Amniotic stem cell (primary cell): ENCODE measurements at places on chromosomes 13 and 19.

DNA sequence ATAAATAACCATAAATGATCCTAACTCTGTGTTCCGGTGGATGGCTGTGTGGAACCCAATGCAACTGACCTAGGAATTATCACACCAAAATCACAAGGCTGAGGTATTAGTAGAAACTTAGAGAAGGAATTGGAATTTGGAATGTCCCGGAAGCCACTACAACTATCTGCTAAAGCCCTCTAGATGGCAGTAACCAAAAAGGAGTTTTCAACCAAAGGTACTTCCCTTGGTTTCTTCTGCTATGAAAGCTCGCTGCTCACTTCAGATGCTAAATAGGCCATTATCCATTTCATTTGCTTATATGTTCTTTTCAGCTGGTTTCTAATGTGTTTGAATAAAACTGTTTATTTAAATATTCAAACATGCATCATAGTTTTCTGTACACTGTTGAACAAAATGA is 1589.1 kb upstream of the SPRY2 start:
- peak; percentile 17 for DNase-seq

GRCh38 chr13:41821238-41821594 is 139.7 kb downstream of the VWA8 start:
- DNase-seq = no peak

DNA sequence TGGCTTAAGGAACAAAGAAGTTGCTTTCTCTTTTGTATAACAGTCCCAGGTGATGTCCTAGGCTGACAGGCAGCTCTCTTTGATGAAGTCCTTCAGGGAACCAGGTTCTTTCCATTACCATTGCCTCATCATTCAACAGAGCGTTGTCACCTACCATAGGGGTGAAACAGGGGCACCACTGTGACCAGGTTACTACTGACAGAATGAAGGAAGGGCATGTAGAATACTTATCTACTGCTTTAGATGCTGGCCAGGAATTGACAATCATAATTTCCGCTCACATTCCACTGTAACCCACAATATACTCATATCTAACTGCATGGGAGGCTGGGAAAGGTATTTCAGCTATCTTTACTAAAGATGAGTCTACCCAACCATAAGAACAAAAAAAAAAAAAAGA is 148.0 kb upstream of the FNDC3A start:
- DNase-seq = no peak

- DNase-seq = no peak
These were observed 260.0 kb downstream of the FGF14 start for GRCh38 chr13:102141625-102142472.

GRCh38 chr19:13629687-13630357 is 123.5 kb upstream of the CACNA1A start:
- no peak for DNase-seq

DNA sequence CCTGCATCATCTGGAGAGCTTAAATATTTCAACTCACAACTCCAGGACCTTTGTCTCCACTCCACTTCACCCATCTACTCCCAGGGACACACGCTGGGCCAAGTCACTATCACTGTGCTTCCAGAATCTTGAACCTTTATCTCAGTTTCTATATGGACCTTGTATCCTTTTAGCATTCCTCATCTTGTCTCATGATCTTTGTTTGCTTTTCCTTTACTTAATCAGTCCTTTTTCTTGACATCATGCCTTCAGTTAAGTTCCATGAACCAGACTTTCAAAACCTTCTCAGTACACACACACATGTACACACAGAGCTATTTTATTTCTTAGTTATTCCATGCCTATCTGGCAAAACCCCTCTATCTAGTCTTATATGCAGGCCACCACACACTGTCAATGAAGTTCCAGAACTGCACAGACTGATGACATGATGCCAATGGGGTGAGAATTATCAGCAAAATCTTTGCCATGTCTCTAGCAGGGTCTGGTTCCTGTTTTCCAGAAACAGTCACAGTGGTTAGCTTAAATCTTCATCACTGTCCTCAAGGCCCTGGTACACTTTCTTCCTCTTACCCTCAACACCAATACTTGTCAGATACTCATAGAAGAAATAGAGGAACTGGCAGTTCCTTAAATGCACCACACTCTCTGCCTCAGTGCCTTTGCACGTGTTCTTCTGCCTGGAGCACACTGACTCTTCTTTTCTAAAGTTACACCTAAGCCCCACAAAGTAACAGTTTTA is 77.6 kb upstream of the STARD13 start:
- DNase-seq = no peak

- DNase-seq = no peak
These were observed at the start of gene TMEM238 for GRCh38 chr19:55384131-55384919. TMEM238 (minus strand) TSS chr19:55384292; CDS start chr19:55384259, 33 bp downstream.

GRCh38 chr13:45196096-45196495 is 4.7 kb downstream of the KCTD4 start:
- no peak for DNase-seq

GRCh38 chr13:40615619-40616018 is 50.8 kb downstream of the FOXO1 start:
- DNase-seq = no peak

GRCh38 chr19:577439-578392 is 5.3 kb downstream of the BSG start:
- DNase-seq = no peak

DNA sequence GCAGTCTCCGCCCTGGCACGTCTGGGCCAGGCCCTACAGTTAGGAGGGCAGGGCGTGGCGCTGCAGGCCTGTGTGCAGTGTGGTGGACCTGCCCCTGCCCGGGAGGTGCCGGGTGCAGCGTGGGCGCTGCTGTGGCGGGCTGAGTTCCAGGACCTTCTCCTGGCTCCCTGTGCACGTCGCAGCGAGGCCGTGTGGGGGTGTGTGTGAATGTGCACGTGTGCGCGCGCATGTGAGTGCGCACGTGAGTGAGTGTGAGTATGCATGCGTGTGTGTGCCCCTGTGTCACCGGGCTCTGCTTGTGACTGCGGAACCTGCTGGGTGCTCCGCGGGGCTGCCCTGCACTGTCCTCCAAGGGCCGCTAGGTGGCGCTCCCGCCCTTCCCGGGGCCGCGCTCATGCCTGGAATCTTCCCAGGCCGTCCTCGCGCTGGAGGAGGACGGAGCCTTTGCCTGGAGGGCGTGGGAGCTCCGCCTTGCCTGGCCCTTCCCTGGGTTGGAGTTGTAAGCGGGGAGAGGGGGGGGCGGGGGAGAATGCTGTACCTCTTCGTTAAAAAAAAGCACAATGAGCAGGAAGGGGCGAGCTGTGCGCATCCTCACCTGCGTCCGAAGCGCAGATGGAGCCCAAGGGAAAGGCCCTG is 79.3 kb downstream of the KDM4B start:
- DNase-seq = peak; percentile 53

DNA sequence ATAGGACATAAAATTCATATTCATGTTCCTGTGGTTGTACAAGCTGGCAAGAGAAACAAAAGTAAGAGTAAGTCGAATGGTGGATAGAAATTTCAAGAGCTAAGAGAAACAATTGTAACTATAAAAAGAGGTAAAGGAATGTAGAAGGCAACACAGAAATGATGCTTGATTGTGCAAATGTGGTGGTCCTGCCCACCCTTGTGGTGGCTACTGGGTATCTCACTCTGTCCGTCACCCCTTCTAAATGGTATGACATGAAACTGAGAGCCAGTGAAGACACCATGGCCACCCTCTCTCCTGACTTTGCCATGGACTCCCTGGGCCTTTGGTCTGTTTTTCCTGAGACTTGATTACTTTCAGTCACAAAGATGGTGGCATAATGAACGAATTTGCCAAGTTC is 925.9 kb upstream of the SLITRK6 start:
- no peak for DNase-seq

DNA sequence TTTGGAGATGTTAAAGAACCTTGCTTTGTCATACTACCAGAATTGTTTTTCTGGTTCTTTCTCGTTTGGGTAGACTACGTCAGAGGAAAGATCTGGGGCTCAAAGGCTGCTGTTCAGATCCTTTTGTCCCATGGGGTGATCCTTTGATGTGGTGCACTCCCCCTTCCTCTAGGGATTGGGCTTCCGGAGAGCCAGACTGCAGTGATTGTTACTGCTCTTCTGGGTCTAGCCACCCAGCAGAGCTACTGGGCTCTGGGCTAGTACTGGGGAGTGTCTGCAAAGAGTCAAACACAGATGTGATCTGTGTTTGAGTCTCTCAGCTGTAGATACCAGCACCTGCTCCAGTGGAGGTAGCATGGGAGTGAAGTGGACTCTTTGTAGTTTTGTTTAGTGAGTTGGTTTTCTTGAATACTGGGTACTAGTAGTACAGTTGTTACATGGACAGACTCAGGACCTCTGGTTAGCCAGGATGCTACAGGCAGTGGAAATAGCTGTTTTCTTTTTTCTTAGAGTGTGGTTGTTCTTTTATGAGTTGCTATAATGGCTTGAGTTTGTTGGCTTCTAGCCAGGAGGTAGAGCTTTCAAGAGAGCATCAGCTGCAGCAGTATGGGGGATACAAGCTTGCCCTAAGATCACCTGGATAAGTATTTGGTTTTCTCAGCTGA is 34.4 kb downstream of the DNAJC15 start:
- DNase-seq = no peak

DNA sequence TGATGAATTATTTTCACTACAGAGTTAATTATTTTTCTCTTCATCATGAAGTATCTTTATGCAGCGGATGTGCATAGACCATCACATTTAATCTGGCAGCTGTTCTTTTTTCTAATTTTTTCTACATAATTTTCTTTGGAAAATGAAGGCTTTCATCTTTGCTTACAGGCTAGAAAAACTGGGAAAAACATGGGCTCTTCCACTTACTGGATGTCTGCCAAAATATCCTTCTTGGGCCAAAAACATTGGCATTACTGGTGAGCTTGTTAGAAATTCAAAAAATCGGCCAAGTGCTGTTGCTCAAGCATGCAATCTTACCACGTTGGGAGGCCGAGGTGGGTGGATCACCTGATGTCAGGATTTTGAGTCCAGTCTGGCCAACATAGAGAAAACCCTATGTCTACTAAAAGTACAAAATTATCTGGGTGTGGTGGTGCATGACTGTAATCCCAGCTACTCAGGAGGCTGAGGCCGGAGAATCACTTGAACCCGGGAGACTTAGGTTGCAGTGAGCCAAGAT is 176.8 kb downstream of the ZNF737 start:
- DNase-seq = no peak

DNA sequence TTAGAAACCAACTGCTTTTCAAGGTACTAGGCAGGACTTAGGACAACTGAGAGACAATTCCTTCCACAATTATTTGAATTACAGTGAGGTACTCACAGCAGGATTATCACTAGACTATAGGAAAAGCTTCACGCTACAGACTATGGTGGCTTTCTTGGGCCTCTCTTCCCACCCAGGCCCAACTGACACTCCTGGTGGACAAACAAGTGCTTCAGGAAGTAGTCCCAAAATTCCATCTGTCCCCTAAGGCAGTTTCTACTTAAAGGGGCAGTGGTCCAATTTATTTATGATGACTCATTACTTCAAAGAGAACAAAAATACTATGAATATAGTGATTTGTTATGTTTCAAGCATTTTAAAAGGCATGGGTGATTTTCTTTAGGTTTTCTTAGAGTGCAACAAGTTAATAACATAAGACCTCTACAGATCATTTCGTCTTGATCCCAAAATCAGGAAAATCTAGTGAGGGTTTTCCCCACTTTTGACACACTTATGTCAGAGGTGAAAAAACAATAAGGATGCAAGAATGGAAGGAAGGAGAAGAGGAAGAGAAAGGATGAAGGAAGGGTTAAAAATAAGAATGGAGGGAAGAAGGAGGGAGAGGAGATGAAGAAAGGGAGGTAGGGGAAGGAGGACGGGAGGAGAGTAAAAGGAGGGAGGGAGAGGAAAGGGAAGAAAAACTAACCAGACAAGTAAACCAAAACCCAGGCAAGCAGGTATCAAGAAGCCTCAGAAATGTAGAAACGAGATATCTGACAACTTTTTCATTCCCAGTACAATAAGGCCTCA is 100.7 kb downstream of the SERP2 start:
- DNase-seq = no peak

DNA sequence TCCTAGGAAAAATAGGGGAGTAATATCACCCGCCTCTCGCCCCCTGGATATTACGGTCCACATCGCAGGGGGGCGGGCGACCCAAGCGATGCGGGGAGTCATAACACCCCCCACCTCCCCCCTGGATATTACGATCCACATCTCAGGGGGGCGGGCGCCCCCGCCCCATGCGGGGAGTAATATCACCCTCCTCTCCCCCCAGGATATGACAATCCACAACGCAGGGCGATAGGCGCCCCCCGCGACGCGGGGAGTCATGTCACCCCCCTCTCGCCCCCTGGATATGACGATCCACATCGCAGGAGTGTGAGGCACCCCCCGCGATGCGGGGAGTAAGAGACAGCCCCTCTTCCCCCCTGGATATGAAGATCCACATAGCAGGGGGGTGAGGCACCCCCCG is 684.4 kb upstream of the PCDH9 start:
- no peak for DNase-seq

DNA sequence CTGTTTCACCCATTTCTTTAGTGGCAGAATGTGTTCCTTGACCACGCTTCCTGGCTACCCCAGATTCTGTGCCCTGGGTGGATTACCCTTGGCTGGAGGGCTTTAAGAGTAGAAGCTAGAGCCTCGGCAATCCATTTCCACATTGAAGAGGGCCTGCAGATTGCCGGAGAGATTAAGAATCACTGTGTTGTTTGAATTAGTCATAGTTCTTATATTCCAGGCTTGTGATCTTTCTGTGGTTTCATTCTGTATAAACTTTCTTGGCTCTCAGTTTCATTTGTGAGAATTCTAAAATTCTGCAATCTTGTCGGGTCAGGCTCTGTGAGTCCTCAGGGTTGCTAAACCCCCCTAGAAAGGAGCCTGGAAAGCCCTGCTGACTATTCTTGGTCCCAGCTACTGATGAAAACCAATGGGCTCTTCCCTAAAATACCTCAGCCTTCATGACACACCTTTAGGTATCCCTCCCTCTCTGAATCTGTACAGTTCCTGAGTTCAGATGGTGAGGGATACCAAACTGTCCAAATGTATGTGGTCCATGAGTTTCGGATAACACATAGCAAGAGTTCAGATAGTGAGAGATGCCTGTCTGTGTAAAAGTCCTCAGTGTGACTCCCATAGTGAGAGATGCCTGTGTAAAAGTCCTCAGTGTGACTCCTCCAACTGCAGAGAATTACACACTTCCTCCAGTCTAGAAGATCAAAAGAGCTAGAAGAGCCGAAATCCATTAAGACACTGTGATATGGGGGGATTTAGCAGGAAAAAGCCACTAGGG is 4.3 kb downstream of the PHF11 start:
- DNase-seq = peak; percentile 56

- peak; percentile 7 for DNase-seq
These were observed 18.7 kb upstream of the ZNF888 start for GRCh38 chr19:52941941-52942385.

DNA sequence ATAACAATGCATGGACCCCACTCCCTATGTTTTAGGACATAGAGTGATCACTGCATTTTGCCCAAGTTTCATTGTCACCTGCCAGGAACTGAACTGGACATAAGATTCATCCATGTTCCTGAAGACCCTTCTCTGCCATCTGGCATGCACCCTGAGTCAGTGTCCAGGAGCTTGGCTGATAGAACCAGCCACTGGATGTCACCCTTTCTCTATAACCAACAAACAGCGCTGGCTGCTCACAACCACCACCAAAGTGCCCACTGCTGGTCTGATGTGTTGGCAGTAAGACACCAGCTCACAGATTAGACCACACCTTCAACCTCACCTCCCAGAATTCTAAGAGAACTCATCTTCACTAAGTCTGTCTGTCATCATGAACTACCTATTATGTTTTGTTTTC is 333.4 kb downstream of the ITGBL1 start:
- peak; percentile 15 for DNase-seq
